ENCODE measurements at places on chromosomes 4 and X.
A peak's percentile ranks its signal among the peaks of the same experiment; 100 is the strongest.

GRCh38 chr4:156659570-156659969 is 312.0 kb downstream of the PDGFC start:
- DNase-seq = no peak

- no peak for DNase-seq
Observed at GRCh38 chr4:7186516-7187167, 5.7 kb upstream of the SORCS2 start.

DNA sequence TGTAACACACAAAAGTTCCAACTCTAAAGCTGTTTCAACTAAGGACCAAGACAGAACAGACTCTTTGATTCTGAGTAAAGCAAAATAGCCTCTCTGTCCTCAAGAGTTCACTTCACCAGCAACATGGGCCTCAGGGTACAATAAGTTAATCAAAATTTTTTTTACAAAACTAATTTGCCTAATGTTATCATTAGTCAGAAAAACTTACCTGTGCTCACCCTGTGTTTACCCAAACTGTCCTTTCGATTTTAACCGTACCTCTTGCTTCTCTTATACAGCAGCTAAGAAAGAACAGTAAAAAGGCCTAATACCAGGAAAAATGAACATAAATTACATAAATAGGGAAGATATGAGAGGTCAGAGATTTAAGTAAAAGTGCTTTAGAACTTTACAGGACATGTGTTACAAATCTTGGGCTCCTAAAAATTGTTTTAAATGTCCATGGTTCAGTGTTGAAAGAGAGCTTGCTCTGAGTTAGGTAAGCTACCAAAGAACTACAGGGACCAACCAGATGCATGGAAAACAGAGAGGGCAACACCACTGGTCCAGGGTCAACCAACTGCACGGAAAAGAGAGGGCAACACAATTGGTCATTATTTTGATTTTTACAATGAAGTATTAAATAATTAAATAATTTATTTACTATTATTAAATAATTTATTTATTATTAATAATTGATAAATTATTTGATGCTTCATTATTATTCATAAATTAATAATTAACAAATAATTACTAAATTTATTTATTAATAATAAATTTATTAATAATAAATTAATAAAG is 73.1 kb downstream of the FAT1 start:
- DNase-seq = no peak

- no peak for DNase-seq
Observed at GRCh38 chr4:71156616-71157015, 163.2 kb downstream of the DCK start.

GRCh38 chr4:122658818-122659295 is 38.0 kb upstream of the IL21 start:
- no peak for DNase-seq

- no peak for DNase-seq
Observed at GRCh38 chrX:24405959-24406358, 45.5 kb downstream of the SUPT20HL1 start.

GRCh38 chr4:6658597-6659075 is 18.2 kb downstream of the MRFAP1 start:
- DNase-seq = peak; percentile 24

DNA sequence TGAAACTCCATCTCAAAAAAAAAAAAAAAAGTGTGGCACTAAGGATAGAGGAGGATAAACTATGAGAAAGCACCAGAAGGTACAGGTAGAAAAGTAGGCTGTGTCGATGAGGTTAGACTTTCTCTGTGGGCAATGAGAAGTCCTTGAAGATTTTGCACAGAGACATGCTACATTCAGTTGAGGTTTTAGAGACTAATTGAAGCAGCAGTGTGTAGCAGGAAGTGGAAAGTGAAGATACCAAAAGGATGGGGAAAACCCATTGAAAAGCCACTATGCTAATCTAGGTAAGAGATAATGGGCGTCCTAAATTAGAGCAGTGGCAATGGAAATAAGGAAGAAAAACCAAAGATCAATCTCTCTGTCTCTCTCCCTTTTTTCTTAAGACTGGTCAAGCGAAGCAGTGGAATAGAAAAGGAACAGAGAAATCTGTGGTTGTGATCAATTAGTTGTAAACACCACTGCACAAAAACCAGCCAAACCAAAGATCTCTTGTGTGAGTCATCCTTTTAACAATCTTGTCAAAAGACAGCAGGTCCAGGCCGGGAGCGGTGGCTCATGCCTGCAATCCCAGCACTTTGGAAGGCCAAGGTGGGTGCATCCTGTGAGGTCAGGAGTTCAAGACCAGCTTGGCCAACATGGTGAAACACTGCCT is 3.5 kb downstream of the SPINK2 start:
- no peak for DNase-seq

DNA sequence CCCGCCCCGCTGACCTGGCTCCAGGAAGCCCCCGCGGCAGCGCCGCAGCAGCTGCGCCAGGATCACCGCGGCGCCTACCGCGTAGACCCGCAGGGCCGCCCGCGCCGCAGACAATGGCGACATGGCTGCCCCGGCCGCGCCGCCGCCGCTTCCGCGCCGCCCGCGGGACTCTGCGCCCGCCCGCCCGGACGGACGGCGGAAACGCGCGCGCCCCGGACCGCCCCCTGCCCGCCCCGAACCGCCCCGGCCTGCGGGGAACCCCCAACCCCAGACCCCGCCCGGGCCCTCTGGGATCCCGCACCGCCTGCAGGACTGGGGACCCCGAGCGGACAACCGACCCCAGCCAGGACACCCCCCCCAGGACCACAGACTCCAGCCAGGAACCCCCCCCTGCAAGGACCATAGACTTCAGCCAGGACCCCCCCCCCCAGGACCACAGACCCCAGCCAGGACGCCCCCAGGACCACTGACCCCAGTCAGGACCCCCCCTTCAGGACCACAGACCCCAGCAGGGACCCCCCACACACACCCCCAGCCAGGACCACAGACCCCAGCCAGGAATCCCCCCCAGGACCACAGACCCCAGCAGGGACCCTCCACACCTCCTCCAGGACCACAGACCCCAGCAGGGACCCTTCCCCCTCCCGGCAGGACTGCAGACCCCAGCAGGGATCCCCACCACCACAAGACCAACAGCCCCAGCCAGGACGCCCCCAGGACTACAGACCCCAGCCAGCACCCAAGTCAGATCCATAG is at the start of the genes DHRSX and ZBED1:
DHRSX (minus strand) TSS at position 174 of the 756 bp plus-strand sequence; CDS start at position 123, 51 bp downstream.
ZBED1 (minus strand) TSS at position 174 of the 756 bp plus-strand sequence. CDS start 10,257 bp downstream, outside the sequence.
- peak; percentile 12 for DNase-seq
